Mesangial cell (primary cell): ENCODE measurements at places on chromosomes 12 and 14. TPM values are rescaled to one million over a fixed set of nuclear protein-coding genes. Genes with fewer than 3 reads are reported as not detected.

The BMP4 gene
- total RNA-seq, result 8.8 and 45.4 TPM in 2 replicates

The NFE2 gene
- total RNA-seq, result 0.63 TPM in 1 of 2 replicates, not detected in the other

The PAPLN gene
- 10.9 and 106 TPM in 2 replicates for total RNA-seq

The SLC25A47 gene
- total RNA-seq, result under 0.01 TPM in 1 of 2 replicates, not detected in the other

The ASCL1 gene
- total RNA-seq, result not detected in 2 replicates

The SPTB gene
- total RNA-seq, result 0.63 and 1.8 TPM in 2 replicates
